ENCODE measurements at places on chromosomes 16 and 17.

GRCh38 chr16:27703545-27703944 is 153.6 kb downstream of the KATNIP start:
- no peak for DNase-seq

GRCh38 chr17:47935961-47936360 is 5.4 kb upstream of the PNPO start:
- no peak for DNase-seq

DNA sequence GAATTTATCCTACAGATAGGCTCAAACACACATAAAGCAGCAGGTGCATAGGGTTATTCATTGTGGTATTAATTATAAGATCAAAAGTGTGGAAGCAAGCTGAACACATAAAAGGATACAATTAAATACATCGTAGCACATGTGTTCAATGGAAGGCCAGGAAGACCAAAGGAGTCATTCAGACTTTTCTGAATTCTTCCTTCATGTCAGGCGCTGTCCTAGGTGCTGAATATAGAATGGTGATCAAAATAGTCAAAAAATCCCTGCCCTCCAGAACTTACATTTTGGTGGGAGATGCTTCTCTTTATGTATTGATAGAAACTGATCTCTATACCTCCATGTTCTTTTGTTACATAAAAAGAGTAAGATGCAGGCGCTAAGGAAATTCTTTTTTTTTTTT is 439.0 kb upstream of the ASIC2 start:
- no peak for DNase-seq

- no peak for DNase-seq
Observed at GRCh38 chr17:42683407-42684034, 1.2 kb downstream of the CNTNAP1 start.

GRCh38 chr17:5895276-5895675 is 174.9 kb upstream of the WSCD1 start:
- no peak for DNase-seq

DNA sequence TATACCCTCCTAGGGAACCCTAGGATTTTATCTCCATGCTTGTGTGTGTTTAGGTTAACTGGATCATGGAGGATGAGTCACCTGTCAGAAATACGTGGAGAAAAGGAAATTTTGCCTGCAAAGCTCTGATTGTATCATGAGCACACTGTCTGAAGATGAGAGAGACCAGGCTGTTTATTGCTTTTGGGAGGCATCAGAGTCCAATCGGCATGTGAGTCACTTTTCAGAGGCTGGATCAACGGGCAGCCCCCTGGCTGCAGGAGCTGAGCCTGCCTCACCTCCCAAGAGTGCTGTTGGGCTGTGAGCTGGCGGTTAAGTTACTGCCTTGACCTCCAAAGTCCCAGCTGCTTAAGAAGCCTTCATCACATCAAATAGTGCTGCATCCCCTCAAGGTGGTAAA is 41.5 kb upstream of the MED9 start:
- no peak for DNase-seq

DNA sequence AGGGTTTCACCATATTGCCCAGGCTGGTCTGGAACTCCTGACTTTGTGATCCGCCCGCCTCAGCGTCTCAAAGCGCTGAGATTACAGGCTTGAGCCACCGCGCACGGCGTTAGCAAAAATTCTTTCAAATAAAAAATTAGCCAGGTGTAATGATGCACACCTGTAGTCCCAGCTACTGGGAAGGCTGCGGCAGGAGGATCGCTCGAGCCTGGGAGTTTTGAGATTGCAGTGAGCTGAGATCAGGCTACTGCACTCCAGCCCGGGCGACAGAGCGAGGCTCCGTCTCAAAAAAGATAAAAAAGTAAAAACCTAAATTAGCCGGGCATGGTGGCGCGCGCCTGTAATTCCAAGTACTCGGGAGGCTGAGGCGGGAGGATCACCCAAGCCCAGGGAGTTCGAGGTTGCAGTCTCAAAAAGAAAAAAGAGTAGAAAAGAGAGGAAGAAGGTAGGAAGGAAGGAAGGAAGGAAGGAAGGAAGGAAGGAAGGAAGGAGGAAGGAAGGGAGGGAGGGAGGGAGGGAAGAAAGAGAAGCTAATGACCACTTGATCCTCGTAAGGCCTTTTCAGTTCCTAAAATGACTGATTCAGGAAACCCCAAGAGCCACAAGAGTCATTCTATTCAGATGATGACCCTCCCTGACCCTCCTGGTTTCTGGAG is 59.2 kb downstream of the SRL start:
- DNase-seq = no peak

DNA sequence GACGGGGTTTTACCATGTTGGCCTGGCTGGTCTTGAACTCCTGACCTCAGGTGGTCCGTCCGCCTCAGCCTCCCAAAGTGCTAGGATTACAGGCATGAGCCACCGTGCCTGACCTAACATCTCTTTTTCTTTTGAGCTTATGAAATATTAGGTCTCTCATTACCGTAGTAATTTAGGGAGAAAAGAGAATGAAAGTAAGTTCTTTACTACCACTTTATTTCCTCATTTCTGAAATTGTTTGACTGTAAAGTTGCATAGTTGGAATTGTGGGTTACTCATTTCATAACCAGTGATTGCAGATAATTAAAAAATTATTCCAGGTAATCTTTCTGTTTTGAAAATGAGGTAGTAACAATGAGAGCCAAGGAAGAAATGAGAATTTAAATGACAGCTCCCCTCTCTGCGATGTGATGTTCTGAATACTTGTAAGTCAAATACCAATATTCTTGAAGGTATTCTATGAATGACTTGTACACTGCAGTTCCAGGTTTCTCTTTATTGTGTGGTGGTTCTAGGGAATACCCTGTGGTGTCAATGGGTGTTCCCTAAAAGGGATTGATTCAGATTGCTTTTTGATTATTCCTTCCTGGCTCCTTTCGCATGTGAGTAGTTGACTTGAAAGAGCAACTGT is 28.3 kb downstream of the MAP2K4 start:
- no peak for DNase-seq

DNA sequence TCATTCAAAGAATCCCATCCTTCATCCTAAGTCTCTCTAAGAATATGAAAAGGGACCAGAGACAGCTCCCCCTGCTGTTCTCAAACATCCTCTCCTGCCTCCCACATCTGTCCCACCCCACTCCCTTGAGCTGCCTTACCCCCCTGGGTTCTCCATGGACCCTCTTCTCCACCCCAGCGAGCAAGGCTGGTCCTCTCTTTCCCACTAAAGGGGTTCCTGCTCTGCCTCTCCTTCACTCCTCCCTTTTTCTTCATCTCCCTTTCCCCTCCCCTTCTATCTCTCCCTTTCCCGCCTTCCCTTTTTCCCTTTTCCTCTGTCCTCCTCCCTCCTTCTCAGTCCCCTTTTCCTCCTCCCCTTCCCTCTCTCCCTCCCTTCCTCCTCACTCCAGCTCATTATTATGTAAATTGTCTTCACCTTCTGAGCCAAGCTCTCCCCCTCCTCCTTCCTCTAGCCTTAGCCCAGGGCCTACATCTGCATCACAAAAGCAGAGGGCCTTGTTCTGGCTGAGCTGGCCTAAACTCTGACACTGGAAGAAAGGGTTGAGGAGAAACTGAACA is 90.0 kb downstream of the GNAO1 start:
- DNase-seq = no peak

- DNase-seq = no peak
Observed at GRCh38 chr17:62126292-62126691, 61.2 kb upstream of the MED13 start.

GRCh38 chr17:48328457-48328856 is 101.6 kb downstream of the SKAP1 start:
- DNase-seq = no peak

DNA sequence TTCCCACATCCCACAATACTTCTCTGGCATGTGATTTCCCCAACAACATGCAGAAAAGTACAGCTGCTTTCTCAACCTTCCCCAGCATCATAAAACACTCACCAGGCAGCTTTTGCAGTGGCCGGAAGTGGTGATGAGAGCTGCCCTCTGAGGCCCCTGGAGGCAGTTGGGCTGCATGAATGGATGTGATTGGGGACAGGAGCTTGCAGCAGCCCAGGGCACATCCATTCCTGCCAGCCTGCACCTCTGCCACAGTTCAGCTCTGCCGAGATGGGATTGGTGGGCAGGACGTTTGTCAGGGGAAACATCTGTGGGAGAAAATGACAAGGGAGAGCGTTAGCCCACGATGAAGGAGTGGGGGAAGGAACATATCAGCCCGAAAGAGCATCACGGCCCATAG is 19.8 kb downstream of the NUBP1 start:
- DNase-seq = no peak

GRCh38 chr16:8655184-8655717 is 19.2 kb upstream of the ABAT start:
- DNase-seq = no peak

DNA sequence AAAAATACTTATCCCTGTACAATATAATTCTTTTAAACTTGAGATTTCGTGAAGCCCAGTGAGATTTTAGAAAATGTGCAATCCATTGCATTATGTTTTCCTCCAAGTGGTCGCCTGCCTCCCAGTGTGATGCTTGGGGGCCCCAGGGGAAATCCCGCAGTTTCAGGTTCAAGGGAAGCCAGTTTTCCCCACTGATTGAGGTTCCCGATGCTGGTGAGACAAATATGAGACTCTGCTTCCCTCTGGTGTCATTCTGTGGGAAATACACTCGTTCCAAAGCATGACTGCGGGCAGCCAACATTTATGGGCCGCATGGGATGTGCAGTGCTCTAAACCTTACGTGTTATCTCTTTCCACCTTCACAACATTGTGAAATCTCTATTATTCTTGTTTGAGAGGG is 200.8 kb downstream of the PRKCB start:
- DNase-seq = peak; percentile 12

GRCh38 chr17:45143767-45144198 is 4.5 kb upstream of the HEXIM1 start:
- no peak for DNase-seq

GRCh38 chr17:32112416-32112815 is 29.9 kb upstream of the RHOT1 start:
- no peak for DNase-seq

DNA sequence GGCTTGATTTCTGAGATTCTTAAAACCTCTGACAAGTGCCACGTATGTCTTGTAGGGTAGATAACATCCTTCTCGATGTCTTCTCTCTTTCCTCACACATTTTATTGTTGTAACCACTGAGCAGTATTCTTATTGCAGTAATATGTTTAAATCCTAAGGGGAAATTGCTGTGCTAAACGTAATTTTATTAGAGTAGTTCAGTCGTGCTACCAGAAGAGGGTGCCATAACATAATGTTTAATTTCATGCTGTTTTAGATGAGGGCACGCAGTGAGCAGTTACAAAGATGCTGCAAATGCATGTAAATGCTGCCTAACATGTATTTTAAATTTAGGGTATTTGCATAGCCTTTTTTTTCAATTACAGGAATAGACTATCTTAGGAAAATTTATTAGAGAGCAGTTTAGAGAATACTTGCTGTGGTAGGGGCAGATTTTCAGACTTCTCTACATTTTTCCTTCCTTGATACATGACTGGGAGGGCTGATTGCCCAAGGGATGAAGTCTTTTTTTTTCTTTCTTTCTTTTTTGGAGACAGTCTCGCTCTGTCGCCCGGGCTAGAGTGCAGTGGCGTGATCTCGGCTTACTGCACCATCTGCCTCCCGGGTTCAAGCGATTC is 51.7 kb downstream of the GAN start:
- peak; percentile 3 for DNase-seq

- no peak for DNase-seq
Observed at GRCh38 chr16:6967796-6968320, 364.8 kb upstream of the RBFOX1 start.

- DNase-seq = no peak
Observed at GRCh38 chr17:31548709-31549108, 157.2 kb downstream of the RAB11FIP4 start.

DNA sequence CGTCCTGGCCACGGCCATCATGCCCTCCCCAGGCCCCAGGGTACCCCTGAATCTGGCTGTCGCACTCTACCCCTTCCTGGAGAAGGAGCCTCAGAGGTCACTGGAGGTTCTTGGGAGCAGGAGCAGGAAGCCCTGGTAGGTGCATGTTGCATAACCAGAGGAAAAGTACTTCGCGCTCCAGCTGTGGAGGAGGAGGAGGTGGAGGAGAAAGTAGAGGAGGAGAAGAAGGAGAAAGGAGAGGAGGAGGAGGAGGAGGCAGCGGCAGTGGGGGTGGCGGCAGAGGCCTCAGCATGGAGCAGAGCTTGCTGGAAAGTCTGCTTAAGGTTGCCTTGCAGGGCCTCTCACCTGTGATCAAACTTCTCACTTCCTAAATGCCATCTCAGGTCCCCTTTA is 61.8 kb downstream of the BAIAP2 start:
- DNase-seq = no peak

- no peak for DNase-seq
Observed at GRCh38 chr16:84360170-84360569, 8.2 kb upstream of the ATP2C2 start.

DNA sequence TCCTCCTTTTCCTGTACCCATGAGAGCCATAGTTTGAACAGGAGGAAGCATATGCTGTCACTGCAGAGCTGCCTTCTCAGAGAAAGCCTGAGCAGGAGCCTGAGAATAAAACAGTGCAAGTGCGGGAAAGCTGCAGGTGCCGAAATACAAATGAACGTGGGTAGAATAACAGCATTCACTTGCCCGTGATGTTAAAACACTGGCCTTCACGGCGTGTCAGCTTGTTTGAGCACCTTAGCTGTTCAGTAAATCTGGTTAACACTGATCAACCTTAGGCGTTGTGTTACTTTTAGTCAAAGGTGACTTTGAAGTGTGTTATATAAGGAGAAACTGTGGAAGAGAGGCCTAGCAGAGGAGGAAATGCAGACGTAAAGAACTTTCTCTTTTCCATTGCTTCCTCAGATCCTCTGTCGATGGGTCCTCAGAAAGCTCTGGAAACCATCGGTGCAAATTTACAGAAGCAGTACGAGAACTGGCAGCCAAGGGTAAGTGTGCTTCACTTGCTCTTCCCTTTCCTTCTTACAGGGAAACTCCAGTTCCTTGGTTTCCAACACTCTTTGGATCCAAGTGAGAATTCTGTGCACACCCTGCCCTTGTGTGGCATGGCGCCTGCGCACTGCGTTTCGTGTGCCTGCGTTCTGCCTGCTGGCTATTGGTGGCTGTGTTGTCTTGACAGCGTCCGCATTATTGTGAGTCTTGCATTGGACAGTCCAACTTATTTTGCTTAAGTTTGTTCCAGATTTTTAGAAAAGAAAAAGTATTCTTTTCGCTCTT is 98.9 kb downstream of the RPTOR start:
- no peak for DNase-seq

GRCh38 chr17:30906101-30906911 is at the start of gene TEFM:
TSS of gene TEFM (minus strand) at chr17:30906238. CDS start at chr17:30906198, 40 bp downstream.
- peak; percentile 83 for DNase-seq

- no peak for DNase-seq
Observed at GRCh38 chr16:64531401-64531800, 590.5 kb downstream of the CDH11 start.

DNA sequence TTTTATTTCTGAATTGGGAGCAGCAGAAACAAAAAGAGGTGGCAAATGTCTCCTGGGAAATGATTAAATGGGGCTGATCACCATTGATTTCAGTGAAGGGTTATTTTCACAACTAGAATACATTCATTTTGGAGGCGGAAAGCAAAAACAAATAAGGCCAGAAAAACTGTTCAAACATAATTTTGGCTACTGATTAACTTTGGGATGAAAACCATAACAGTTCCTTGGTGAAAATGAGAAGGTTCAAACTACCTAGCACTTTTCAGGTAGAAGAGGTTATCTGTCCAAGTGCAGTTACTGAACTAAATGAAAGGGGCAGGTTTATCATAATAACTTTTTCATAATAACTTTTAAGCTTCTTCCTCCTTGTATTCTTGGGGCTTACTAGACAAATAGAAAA is 718.5 kb downstream of the CDH11 start:
- no peak for DNase-seq

- DNase-seq = no peak
Observed at GRCh38 chr17:78895322-78895721, 7.7 kb downstream of the CEP295NL start.

Data from NCI-H187 (cell line).